ENCODE measurements at places on chromosomes 2 and 18.

DNA sequence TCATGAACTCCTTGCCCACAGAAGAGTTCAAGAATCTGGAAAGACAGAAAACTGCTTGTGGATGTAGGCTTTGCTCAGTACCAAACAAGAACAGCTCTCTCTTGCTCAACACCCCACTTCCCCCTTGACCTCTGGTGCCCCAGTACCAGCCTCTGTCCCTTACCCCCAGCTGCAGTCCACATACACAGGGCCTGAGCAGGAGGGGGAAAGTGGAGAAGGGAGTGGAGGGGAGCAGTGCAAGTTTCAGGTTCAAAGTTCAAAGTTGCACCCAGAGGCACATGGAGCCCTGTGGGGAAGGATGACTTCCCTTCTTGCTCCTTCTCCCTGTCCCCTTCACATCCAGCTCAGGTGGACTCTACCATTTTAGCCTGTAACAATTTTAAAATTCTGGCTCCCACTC, 61.1 kb upstream of the LPIN2 start:
- no peak for DNase-seq

- DNase-seq, result no peak
Observed at GRCh38 chr18:72063001-72063400, 481.1 kb downstream of the CBLN2 start.

- no peak for DNase-seq
Observed at GRCh38 chr2:10257036-10257435, 45.7 kb upstream of the HPCAL1 start.

GRCh38 chr2:104790100-104790811, 63.7 kb upstream of the POU3F3 start:
- no peak for DNase-seq

- no peak for DNase-seq
Observed at GRCh38 chr2:234790380-234790779, 161.4 kb upstream of the SH3BP4 start.

DNA sequence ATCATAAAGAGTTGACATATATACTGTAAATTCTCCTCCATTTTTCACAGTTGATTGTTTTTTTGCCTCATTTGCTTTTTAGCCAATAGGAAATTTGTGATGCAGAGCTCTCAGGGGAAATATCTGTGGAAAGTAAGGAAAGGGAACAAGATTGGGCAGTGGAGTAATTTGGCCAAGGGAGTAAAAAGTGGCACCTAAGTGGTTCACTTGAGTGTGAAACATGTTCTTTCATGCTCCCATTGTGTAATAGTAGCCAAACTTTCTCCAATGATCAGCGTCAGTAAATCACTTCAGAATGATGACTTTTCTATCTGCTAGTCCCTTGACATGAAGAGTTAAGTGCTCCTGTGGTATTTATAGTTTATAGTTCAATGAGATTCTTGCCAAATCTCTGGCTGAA, 141.9 kb upstream of the KCNJ3 start:
- no peak for DNase-seq

GRCh38 chr2:142588269-142588668, 289.2 kb upstream of the KYNU start:
- DNase-seq, result no peak
